ENCODE measurements at places on chromosomes 4 and X.

DNA sequence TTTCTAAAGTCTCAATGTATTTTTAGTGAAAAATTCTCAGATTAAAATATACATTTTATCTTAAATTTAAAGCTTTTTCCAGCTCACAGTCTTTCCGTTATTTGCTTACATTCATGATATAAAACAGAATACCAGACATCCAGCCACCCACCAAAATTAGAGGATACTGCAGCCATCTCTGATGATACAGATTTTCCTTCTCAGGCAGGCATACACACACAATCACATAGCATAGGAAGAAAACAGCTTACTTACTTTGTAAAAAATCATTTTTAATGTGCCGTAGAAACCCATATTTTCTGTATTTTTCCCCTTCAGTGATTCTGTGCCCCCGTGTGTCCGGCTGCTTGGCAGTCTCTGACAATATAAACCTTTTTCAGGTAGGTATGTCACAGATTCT is 183.7 kb downstream of the FBXW7 start:
- DNase-seq = no peak

- no peak for DNase-seq
Measured at GRCh38 chrX:11540532-11541377, 125.0 kb downstream of the ARHGAP6 start.

DNA sequence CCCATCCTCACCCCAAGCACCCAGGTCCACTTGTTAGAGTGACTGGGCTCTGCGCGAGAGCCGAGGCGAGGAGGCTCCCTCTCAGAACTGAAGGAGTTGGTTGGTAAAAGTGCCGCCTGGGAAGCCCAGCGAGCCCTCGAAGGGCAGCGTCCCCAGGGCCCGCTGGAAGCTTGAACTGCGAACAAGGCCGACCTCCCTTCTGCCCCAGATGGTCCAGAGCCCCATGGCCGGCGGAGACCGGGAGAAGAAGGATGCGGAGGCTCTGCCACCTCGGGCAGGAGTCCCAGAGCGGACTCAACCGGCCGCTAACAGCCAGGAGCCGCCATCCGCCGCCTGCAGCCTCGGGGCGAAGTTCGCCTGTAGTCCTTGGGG is 116.3 kb upstream of the TEX13C start:
- DNase-seq = no peak

DNA sequence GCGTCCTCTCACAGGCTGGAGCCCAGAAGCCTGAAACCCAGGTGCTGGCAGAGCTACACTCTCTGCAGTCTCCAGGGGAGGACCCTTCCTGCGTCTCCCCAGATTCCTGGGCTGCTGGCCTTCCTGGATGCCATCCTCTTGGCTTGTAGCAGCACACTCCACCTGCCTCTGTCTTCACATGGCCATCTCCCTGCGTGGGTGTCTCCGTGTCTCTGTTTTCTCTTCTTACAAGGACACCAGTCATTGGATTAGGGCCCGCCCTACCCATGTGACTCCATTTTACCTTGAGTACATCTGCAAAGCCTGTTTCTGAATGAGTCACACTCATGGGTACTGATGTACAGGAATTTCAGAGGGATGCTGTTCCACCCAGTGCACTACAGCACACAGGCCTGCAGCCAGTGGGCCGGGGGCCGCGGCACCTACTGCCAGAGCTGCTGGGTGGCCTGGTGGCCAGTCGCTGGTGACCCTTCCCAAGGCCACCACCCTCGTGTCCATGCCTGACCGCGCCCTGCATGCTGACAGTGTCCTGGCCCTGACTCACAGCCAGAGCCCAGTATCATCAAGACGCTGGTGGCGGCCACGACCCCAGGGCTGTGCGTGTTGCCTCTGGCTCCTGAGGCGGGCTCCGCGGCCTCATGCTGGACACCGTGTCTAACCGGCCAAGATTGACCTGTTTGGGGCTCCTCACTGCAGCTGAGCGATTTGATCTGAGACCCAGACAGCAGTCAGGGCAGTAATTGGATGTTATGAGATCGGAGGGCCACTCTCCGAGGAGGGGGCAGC is 63.6 kb upstream of the NKX1-1 start:
- no peak for DNase-seq

- peak; percentile 65 for DNase-seq
Measured at GRCh38 chr4:24488399-24489164, 95.8 kb downstream of the DHX15 start.

DNA sequence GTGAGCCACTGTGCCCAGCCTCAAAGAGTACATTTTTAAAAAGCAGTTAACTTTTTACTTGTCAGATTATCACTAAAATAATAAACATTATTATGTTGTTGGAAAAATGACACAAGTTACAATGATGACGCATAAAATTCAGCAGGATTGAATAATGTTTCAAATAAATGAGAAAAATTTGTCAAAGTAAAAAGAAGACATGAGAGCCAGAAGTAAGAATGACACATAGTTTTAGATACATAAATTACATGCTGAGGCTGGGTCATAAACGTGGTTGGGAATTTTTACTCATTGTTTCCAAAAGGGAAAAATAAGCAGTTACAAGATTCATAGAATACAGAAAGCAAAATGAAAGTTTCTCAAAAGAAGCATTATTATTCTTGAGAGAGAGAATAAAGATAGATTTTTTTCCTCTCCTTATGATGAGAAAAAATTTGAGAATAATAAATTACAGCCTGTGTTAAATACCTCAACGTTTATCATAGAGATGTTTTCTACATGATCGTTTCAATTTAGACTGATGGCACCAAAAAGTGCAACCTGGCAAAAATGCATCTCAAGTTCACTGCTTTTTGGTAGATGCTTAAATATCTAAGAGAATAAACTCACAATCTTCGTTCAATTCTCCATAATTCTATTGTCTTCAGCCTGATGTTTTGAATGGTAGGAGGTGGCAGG is 40.4 kb downstream of the GUCY1B1 start:
- DNase-seq = no peak

DNA sequence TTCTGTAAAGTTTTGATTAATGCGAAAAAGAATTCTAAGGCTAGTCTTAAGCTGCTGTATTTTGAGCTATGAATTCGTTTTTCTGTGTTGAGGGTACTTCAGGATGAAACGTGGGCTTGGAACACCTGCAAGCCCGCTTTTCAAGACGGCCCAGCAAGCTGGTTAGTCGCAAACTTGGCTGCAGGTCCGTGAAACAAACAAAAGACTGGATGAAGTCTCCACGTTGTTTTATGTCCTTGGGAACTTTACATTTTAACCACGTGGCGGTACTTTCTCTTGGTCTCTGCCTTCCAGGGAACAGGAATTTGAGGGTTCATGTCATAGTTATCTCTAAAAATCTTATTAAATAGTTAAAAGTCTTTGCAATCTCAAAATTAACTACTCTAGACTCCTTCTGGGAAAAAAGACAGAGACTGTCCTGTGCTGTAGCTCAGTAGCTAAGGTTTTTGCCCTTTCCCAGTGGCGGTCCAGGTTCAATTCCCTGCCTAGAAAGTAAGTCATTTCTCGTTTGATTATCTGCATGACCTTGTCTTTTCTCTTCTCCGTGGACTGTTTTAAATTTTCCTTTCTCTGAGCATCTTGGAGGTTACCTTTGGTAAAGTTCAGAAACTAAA is 21.0 kb downstream of the TENM3 start:
- DNase-seq = no peak

DNA sequence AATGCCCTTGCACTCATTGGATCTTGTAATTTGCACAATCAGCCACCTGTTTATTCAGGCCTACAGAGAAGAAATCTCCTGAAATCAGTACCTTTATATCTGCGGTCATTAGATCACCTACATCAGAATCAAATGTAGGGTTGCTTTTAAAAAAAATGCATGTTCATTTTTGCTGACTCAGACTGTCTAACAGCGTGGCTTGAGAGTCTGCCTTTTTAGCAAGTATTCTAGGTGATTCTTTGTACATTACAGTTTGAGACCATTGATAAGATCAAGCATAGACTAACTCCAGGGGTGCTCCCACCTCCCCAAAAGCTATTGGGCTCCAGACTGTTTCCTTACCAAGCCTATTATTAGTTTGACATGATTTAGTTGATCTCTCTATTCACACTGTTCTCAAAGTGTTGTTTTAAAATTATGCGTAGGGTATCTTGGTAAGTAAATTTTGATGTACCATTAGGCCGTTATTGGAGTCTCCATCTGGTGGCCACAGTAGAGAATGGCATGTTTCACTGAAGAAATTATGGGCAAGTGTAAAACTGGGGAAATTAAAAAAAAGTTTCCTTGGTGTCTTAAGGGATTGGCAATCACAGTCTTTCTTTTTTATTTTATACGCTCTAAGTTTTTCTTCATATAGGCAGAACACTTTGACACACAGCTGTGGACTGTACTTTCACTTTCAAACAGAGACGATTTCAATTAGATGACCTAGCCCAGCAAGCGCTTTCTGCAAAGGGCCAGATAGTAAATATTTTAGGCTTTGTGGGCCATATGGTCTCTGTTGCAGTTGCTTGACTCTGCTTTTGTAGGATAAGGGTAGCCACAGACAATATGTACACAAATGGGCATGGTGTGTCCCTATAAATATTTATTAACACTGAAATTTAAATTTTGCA is 33.7 kb upstream of the MSL3 start:
- no peak for DNase-seq

Data from spinal cord (tissue), 10 donors.